ENCODE measurements at places on chromosomes 6 and 20. TPM values are rescaled to one million over a fixed set of nuclear protein-coding genes. Genes with fewer than 3 reads are reported as not detected.

DNA sequence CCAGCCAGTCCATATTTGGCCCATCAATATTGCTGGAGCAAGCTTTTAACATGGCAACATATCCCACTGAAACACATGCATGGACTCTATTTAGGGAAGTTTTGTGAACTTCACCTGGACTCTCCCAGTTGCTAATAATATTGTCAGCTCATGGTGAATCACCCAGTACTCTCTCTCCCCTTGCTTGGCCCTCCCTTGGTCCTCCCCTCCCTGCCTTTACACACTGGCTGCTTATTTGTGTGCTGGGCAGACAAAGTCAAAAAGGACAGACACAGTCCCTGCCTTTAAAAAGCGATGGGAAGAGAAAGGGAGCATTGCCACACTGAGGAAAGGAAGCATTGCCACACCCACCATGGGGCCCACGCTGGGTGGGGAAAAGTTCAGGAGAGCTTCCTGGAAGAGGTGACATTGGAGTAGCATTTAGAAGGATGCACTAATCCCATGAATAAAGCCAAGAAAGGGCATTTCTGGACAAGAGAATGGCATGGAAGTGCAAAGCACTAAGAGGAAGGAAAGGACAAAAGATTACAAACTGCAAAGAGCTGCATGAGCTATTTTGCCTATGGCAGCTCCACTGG is 143.4 kb upstream of the EXOC2 start:
- no peak for DNase-seq

- DNase-seq = no peak
Observed at GRCh38 chr20:51385646-51386530, 156.6 kb downstream of the NFATC2 start.

GRCh38 chr6:20554326-20554725 is 20.1 kb downstream of the CDKAL1 start:
- DNase-seq = no peak

DNA sequence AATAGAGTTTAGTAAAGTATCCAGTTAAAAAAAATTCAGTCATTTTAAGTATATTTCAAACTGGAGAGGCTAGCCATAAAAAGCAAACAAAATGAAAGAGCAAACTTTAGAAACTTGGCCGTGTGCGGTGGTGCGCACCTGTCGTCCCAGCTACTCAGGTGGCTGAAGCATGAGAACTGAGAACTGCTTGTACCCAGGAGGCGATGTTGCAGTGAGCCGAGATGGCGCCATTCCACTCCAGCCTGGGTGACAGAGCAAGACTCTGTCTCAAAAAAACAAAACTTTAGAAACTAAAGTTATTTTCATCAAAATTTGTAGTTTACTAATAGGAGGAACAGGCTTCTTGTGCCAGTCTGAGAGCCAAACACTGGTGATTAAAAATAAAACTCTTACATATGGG is 100.2 kb upstream of the POPDC3 start:
- no peak for DNase-seq

GRCh38 chr20:22288957-22289356 is 295.4 kb downstream of the FOXA2 start:
- DNase-seq = no peak

GRCh38 chr6:134314006-134314821 is 3.7 kb downstream of the SGK1 start:
- no peak for DNase-seq

GRCh38 chr6:159305159-159305558 is 136.0 kb downstream of the FNDC1 start:
- DNase-seq = no peak

DNA sequence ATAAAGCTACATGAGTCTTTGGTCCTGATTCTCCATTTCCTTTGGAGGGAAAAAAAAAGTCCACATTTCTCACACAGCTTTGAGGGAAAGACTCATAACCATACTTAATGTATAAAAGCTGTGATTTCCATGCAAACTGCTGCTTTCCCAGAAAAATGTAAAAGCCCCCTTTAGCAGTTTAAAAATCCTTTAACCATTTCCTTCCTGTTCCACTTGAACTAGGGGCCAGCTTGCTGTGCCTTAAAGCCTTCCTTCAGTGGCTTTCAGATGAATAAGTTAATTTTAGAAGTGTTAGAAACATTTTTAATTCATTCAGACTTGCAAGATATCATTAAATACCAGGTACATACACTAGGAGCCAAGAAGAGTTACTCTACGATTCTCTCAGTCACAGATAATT is 273.5 kb downstream of the PKHD1 start:
- no peak for DNase-seq

Gene PBOV1
- total RNA-seq = not detected

Gene BPIFB6
- not detected for total RNA-seq

Gene MAS1
- total RNA-seq = 0.06 TPM
